ENCODE measurements at places on chromosomes 11 and 22.

DNA sequence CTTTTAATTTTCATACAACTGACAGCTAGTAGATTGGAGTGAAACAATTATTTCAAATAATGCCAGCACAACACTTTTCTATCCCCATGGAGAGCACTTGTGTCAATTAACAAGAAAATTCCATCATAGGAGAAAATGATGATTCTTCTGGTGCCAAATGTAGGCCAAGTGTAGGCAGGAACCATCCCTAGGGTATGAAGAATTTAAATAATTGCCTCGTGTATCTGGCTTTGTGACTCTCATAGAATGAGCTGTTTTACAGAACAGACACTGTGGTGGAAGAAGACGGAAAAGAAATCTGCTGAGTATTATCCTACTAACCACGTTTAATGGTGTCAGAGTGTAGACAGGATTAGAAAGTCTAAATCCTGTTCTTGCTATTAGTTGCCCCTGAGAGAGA lies 1542.2 kb downstream of the LRRC4C start:
- DNase-seq = no peak

DNA sequence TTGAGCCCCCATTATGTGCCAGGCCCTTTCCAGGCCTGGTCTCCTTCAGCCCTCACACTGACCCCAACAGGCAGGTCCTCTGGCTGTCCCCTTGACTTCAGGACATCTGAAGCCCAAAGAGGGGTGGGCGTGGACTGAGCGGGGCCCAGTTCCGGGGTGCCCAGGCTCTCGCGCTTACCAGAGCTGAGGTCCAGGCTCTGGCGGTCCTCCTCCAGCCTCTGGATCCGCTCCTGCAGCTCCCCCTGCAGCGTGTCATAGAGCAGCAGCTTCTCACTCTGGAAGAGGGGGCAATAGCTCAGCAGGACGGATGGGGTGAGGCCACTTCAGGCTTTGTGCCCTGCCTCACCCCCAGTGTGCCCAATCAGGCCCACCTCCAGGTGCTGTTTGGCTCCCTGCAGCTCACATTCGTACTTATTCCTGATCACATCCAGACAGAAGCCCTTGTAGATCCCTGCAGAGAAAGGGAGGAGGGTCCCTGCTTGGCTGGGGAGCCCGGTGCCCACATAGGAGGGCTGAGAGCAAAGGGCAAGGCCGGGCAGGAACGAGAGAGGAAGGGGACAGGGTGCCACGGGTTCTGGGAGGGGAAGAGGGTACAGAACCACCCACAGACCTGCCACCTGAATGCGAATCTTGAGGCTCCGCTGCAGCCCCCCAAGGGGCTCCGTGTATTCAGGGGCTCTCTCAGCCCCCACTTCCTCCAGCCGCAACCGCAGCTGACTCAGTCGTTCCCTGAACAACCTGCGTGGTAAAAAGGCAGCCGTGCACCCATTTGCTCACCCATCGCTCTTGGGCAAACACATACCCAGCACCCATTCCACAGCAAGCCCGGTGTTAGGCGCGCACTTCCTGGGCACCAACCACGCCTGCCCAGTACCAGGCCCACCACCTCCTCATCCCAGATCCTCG lies 4.1 kb downstream of the BRMS1 start:
- no peak for DNase-seq

DNA sequence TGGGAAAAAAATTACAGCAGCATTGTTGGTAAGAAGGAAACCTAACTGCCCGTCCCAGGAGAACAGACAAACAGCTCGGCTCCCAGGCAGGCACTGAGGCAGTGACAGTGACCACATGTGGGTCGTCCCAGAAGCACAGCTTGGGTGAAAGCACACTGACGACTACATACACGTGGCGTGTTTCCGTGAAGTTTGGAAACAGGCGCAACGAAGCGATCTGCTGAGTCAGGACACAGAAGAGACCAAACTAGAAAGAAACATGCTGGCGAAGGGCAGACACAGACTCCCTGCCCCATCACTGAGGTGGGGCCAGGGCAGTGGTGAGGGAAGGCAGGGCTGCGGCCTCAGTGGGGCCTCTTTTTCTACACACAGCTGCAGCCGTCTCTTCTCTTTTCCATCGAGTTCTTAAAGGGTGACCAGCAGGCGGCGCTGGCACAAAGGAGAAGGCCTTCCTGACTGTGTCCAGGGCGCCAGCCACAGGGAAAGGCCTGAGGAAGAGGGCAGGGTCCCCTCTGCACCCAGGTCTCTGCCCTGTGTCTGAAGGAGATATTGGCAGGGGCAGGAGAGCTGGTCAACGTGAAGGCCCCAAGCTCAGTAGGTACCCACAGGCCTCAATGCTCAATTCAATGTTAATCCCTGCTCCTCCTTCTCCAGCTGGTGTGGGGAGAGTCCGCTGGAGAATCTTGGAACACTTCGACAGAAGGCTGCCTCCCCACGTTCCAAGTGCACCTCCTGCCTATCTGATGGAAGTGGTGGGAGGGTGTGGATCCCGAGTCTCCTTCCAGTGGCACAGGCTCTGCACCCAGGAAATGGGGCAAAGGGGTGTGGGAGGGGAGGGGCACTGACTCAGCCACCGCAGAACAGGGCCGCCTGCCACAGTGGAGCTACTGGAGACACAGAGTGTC lies 19.9 kb downstream of the CARS1 start:
- peak; percentile 15 for DNase-seq

- no peak for DNase-seq
These were observed 56.1 kb upstream of the INCENP start for GRCh38 chr11:62067741-62068140.

- DNase-seq = no peak
These were observed 585.5 kb downstream of the NTM start for GRCh38 chr11:131955904-131956303.

DNA sequence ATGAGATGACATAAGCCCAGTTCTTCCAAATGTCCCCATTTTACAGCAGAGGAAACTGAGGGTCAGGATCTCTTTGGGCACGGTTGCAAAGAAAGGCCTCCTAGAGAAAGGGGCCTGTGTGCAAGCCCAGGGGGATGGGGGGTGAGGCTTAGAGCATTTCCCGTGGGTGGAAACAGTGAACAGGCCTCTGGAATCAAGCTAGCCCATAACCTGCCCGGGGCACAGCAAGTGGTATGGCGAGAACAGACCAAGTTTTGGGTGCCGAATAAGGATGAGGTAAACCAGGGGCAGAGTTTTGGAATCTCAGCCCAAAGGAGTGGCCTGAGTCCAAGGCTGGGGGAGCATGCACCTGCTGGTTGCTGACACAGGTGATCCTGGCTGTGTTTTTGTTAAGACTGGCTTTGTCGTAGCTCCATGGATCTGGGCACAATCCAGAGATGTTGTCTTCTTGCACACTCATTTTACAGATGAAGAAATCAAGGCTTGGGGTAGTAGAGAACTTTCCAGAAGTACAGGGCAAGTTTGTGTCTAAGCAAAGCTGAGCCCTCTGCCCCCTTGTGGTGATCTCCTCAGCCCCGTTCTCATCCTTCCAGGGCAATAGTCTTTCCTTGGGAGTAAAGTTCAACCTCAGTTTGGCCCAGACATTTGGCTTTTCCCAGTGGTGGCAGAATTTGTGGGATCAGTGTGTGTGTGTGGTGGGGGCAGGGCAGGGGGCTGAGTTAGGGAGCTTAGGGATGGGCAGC lies 53.5 kb upstream of the MYEOV start:
- no peak for DNase-seq

GRCh38 chr11:45507916-45508315 lies 157.5 kb downstream of the CHST1 start:
- no peak for DNase-seq

DNA sequence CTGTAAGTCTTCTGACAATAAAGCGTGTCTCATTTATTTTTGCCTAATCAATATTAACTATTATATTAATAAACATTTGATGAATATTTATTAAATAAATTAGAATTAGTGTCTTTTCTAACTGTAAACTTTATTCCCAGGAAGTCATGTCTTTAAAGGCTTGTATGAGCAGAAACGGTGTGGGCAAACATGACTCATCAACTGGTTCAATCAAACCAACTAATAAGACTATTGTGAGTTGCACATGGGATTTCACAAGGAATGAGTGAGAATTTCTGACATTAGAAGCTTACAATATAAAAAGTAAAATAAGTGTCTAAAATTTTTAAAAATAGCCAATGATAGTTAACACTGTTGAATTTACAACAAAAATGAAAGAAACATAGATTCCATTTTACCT lies 259.2 kb upstream of the CTSC start:
- DNase-seq = no peak

DNA sequence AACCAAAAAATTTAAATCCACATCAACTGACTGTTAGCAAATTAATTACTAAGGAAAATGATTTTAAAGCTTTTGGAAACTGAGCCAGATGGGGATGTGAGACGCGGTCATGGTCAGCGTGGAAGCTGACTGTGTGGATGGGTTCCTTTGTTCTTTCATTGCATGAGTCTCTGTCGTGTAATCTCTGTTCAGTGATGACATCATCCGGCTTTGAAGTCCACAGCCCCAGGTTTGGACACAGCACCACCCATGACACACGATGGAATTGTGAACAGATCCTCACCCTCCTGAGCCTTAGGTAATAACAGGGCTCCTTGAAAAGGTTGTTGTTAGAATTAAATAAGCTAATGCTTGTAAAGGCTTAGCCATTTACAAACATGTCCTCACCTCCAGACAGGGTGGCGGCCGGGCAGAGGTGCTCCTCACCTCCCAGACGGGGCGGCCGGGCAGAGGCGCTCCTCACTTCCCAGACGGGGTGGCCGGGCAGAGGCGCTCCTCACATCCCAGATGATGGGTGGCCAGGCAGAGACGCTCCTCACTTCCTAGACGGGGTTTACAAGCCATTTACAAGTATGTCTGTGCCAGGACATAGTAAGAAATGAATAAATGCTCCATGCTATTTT lies 677.3 kb downstream of the TBC1D22A start:
- DNase-seq = no peak

DNA sequence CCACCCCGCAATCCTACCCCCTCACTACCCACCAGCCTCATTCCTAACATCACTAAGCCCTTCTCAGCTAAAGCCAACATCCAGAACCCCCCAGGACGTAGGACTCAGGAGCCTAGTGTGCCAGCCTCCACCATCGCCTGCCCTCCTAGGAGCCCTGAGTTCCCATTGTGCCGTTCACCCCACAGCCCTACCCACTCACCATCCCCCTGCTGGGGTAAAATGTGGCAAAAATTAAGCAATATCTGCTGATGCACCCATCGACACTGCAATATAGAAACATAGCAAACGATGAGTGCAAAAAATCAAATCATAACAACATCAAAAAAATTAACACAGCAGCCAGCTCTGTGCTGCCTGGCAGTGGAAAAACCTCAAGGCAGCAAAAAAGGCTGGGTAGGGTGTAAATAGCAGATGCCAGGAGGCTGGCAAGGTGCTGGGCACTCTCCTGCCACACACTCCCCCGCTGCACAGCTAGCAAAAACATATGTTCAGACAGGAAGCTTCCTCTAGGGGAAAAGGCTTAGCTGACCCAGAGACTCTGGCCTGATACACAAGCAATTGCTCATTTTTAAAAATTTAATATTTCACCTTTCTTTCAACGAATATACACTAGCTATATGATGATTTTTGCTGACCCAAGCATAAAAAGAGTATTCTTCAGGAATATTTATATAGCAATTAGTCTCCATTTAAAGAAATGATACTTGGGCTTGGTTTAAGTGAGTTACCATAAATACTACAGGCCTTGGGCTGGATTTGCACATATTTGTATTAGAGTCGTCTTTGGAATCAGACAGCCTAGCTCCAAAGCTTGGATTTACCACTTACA lies 33.8 kb downstream of the PRDM10 start:
- no peak for DNase-seq

DNA sequence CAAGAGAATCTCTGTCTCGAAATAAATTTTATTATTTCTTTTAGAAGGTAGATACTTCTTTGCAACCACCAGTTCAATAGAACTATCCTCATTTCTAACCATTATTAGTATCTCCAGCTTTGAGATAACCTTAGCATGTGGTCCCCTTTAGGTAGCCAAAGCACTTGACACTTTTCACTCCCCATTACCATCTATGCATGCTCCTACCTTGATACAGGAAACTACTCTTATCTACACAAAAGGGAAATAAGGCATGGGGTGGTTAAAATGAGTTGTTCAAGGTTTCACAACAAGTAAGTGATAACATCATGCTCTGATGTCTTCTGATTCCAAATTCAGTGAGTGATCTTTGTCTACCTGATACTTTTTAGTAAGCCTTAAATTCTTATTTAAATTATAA lies 308.2 kb upstream of the CHORDC1 start:
- DNase-seq = no peak

DNA sequence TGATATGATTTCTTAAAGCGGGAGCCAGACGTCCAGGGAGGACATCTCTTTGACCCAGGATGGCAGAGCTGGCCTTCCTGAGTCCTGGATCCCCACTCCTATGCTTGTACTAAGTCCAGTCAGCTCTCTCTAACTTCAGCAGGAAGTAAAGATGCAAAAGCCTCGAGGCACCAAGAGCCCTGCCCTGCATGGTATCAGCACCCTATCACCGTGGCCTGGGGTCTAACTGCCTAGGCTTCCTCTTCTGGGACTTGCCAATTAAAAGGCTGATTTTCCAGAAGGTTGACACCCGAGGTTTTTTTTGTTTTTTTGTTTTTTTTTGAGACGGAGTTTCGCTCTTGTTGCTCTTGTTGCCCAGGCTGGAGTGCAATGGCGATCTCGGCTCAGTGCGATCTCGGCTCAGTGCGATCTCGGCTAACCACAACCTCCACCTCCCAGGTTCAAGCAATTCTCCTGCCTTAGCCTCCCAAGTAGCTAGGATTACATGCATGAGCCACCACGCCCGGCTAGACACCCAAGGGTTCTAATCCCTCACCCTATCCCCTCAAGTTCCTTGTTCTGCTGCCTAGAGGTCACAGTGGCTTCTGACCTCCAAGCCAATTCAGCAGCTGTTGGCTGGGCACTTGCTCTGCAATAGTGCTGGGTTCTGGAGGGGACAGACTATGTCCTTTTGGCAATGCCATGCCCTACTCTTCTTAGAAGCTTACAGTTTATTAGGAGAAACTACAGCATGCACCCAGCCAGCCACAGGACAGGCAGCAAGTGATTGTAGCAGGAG lies 50.6 kb upstream of the FTH1 start:
- DNase-seq = no peak

DNA sequence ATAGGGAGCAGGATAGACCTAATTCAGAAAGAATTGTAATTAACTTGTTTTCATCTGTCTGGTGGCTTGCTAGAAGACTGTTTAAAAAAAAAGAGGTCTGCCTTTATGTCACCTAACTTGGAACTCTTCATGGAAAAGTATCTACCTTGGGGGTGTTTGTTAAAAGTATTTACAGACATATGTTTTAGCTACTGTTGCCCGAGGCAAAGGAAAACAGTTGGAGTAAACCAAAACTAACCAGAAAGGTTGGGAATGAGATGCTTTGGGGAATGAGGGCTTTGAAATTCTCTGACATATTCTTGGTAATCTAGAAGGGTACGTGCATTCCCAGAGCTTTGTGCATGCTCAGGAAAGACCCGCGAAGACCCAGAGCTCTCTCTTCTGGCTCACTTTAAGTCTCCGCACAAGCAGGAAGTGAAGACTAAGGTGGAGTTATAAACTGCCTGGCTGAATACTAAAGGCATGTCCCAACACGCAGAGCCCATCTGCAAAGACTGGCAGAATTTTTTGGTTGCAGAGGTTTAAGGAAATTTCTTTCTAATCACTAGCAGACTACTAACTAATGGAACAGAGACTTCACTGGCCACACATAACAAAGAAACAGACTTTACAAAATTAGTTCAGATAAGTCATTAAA lies 33.2 kb downstream of the HIKESHI start:
- no peak for DNase-seq

Measured in stimulated activated naive CD4-positive, alpha-beta T cell (primary cell).